ENCODE measurements at places on chromosomes 6 and 20.

DNA sequence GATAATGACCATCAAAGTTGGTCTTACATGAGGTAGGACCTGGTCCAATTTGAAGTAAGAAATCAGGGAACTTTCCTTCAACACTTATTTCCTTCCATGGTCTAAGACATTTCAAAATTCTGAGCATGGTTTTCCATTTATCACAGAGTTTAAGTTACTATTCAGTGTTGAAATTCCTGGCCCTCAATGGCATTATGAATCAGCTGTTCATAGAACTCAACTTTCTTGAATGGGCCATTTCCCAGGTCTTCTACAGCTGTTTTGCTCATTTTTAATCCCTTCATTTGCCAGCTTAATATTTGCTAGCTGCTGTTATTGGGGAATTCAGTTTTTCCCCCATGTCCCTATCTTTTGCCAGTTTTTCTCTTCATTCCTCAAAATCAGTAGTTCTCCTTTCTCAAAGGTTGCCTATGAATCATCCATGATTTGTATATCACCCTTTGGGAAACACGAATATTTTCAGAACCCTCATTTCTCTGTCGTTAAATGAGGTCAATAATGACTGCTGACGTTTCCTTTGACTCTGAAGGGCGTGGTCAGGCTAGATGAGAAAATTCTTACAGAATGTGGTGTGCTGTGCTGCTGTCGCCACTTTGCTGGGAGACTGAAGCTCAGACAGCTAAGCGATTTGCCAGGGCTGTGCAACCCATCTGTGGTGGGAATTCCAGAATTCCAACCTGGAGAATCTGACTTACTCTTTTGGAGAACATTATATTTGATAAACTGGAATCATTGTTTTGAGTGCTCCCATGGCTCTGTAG, 216.5 kb upstream of the FLRT3 start:
- DNase-seq = no peak

- DNase-seq = no peak
Measured at GRCh38 chr6:18362058-18362561, 25.0 kb upstream of the RNF144B start.

- DNase-seq = no peak
Measured at GRCh38 chr20:35318502-35319157, 26.4 kb upstream of the FAM83C start.

- no peak for DNase-seq
Measured at GRCh38 chr20:24747010-24747712, 201.9 kb upstream of the CST7 start.

- DNase-seq = no peak
Measured at GRCh38 chr6:46243754-46244153, 73.0 kb upstream of the ENPP5 start.

DNA sequence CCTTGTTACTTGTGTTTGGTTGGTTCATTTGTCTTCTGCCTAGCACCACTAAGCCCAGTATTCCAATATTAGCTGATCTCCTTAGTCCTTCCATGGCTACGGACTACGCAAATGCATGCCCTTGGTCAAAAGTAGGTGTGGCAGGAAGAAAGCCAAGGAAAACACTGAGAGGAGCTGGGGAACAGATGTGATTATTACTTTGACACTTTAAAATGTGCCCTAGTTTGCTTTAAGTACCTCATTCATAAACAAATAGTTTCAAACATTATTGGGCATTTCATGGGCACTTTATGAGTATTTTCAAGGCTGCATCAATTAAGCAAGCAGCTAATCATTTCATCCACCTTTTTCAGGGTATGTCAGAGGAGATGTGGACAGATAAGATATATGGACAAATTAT, 60.1 kb upstream of the HDDC2 start:
- no peak for DNase-seq

DNA sequence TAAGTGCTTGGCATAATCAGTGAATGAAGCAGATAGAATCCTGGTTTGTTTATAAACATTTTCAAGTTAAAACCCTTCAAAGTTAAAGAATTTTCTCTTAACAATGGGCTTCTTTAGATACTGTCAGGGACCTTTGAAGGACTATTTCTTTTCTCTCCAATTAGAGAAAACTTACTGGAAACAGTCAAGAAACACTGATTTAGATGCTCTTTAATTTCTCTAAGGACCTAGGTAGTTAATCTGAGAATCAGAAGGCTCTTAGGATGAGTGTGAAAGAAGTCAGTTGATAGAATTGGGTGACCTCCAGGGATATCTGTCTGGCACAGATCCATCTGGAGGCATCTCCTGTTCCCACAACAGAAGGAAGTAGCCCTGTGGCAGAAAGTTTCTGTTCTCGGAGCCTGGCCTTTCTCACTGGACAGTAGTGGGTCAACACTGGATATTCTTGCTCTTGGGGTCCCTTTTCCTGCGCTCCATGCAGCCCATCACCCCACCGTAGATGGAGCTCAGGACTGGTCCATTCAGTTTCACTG, 22.5 kb downstream of the KIAA0408 start:
- DNase-seq = no peak

- DNase-seq = no peak
Measured at GRCh38 chr20:33827634-33828325, 16.6 kb downstream of the CHMP4B start.

GRCh38 chr6:151408858-151409257, 17.5 kb upstream of the ZBTB2 start:
- no peak for DNase-seq

GRCh38 chr6:116426551-116426950, 34.6 kb upstream of the CALHM6 start:
- no peak for DNase-seq

DNA sequence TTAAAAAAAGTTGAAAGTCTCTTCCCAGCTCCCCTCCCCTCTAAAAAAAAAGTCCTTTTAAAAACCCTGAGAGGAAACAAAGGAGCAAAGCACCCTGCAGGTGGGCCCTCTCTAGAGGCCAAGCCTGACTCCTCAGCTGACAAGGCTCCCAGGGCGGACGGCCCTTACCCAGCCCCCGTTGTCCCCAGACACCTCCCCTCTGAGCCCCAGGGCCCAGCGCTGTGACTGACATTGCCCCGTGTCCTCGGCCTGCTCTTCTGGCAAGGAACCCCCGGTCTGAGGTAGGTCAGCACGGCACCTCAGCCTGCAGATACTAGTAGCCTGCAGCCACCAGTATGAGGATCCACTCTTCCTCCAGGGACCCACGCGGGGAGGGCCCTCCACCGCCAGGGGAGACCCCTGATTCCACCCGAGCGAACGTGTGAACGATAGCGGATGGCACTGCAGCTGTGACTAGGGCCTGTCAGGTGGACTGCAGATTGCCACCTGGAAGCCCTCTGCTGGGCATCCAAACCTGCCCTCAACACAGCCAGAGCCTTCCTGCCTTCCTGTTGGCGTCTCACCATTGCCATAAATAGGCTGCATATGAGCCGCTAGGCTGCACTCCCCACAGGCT, 34.2 kb downstream of the FOXC1 start:
- DNase-seq = no peak

- no peak for DNase-seq
Measured at GRCh38 chr6:47084610-47085009, 42.5 kb upstream of the ADGRF1 start.

DNA sequence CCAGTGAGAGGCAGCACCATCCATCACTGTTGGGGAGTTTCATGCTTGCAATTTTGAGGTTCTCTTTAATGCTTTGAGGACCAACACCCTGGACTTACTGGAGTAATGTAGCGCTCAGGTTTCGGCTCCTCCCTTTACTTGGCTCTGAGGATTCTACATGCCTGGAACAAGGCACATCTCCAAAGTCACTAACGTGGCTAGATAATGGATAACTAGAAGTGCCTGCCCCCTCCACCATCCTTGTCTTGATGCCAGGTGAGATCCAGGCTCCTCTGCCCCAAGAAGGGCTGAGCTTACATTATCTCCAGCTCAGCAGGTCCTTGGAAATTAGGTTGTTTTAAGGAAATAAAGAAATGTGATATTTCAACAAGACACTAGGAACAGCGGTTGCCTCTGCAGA, 75.5 kb upstream of the ZNFX1 start:
- no peak for DNase-seq

- DNase-seq = no peak
Measured at GRCh38 chr6:144649085-144649484, 363.9 kb downstream of the UTRN start.

DNA sequence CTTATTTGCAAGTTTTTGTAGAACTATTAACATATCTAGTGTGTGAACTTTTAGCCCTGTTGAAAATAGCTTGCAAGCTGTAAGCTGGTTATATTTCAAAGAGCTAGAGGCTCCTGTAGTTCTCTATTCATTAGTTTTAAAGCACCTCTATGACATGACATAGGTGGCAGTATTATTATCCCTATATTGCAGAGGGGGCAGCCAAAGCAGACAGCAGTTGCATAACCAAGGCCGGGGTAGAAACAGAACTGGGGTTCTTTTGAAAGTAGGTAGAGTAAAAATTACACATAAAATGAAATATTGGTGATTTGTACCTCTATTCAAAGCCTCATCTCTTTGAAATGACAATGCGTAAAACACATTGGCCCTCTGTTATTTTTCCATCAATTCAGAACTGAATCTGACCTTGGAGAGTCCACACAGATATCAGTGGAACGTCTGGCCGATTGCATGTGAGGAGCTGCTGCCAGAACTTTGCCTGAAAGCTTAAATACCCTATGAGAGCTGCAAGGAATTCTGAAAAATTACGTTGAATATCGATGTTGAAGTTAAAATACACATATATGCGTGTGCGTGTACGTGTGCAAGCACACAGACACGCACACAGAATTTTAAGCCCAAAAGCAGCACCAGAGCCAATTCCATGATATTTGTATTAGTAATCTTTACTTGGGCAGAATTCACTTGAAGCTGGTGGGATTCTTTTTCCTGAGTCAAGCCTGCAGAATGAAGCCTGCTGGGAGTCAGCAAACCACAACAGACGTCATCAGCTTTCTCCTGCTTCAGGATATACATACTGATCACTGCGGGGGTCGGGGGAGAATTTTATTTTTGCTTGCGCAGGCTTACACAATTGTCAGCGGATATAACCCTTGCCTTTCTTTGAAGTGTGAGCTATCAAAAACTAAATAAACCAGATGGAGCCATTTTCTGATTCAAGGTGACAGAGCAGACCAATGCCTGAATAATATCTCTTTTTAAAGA, 163.2 kb downstream of the PDE7B start:
- DNase-seq = no peak

- no peak for DNase-seq
Measured at GRCh38 chr6:105952772-105953690, 133.1 kb upstream of the PRDM1 start.

DNA sequence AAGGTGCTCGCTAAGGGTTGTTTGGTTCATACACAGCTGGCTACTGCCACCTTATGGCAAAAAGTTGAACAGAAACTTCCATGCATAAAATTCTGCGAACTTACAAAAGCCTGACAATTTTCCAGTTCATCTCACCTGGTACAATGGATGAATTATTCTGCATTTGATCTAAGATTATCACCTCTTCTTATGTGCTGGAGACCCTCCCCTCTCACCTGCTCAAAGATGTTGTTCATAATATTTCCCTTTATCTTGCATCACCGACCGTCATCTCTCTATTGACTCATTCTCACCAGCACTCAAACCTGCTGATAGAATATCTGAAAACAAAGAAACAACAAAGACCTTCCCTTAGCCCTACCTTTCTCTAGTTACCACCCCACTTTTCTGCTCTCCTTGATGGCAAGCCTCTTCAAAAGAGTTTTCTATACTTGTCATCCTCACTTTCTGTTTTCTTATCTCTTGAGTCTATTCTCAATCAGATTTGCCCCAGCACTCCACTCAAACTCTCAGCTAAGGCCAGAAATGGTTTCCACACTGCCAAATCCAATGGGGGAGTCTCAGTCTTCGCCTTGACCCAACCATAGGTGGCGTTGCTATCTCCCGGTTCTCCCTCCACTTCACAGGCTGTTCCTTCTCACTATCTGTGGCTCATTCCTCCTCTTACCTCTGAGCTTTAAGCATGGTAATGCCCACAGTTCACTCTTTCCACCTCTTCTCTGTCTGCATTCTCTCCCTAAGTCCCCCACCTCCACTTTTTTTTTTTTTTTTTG, 25.8 kb downstream of the SNRNP48 start:
- peak; percentile 43 for DNase-seq

GRCh38 chr20:32641464-32641863, 32.3 kb downstream of the C20orf203 start:
- no peak for DNase-seq

- DNase-seq = no peak
Measured at GRCh38 chr20:38108986-38109541, 56.0 kb downstream of the TGM2 start.

GRCh38 chr6:135667691-135668455, 170.3 kb upstream of the AHI1 start:
- DNase-seq = peak; percentile 10

- no peak for DNase-seq
Measured at GRCh38 chr20:12764053-12764452, 244.7 kb upstream of the SPTLC3 start.

DNA sequence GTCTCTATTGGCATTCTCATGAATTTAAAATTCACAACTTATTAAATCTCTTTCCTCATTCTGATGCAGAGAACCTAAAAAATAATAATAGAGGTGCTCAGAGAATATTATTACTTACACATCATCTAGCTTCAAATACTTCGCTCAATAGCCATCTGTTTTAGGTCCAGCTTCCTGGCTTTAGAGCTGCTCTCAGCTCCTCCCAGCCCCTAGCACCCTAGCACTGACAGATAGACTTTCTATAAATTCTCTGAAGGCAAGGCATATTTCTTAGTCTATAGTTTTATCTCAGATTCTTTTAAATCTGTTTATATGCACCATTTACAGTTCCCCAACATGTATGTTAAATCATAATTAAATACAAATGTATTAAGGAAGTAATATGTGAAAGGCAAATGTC, 281.3 kb downstream of the PTPRK start:
- DNase-seq = no peak

DNA sequence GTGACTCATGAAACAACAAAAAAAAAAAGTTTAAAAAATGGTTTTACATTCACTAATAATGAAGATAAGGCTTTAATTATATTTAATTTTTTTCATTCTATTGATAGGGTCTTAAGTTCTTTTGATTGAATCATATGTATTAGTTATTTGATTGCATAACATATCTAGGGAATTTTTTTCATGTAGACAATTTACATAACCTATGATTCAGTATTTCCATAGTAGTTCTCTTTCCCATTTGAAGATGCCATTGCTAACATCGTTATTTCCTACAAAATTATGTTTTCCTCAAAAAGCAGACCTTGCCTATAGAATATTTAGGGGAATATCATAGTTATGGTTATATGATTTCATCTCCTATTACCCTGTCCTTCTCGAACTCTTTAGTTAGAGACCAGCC, 463.4 kb downstream of the TFAP2B start:
- DNase-seq = no peak

DNA sequence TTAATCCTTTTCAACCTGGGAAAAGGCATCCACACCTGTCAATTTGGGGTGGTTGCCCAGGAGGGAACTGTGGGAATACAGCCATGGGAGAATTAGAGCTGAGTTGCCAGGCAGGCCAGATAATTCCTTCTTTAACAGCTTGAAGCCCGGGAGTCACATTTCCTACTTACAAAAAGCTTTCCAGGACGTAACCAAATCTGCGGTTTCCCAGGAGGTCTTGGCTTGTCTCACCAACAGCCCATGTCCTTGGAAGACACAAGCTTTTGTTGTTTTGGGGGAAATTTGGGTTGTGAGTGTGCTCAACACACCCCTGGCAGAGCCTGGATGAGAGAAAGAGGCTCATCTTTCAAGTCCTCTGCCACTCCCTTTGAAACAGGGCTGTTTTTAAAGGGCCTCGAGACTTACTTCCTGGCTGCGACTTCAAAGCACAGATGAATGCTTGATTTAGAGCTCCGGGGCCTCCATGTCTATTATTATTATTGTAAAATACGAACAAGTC, 465.9 kb upstream of the BTBD3 start:
- DNase-seq = no peak

GRCh38 chr20:5065166-5065878, 54.4 kb downstream of the PCNA start:
- no peak for DNase-seq
